Activated CD4-positive, alpha-beta memory T cell treated with anti-CD3 and anti-CD28 coated beads for 36 hours (primary cell): ENCODE measurements at places on chromosomes 12 and 14. TPM values are rescaled to one million over a fixed set of nuclear protein-coding genes. Genes with fewer than 3 reads are reported as not detected.

DNA sequence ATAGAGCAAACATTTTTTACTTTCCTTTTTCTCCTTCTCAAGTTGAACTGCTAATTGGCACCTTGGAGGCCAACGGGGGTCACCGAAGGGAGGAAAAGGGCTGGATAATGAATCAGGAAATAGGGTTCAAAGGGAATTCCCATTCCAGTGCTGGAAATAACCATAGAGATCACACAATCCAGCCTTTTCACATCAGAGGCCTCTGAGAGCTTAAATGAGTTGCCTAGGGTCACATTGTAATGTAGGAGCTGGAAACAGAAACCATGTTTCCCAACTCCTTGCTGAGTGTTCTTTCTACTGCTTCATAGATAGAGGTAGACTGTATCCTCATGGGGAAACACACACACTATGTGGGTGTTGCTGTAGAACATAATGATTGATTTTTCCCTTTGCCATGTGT is 60.6 kb upstream of the DDHD1 start:
- no peaks in the 10 kb centered on the region for H3K27me3 ChIP-seq
- H3K36me3 ChIP-seq = no peaks in the 10 kb centered on the region
- no peak for DNase-seq

DNA sequence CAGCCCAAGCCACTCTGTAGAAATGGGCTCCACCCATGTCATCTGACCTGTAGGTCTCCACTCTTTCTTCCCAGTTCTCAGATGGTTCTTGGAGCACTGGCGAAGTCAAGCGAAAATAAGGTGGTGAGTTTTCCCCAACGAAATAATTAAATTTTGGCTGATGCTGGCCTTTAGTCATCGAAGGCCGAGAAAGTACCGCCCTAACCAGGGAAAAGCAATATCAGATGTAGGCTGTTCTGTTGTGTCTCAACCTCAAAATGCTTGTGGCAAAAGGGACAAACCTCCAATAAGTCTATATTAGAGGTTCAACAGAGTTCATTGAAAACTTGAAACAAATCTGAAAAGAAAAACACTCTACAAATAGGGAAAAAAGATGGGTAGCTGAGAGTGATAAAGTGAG is 48.6 kb upstream of the BCAT1 start:
- H3K4me3 ChIP-seq = no peak overlapping the region
- peaks cover 27% of the 10 kb centered on the region for H3K4me1 ChIP-seq
- no peak overlapping the region for H3K27ac ChIP-seq

DNA sequence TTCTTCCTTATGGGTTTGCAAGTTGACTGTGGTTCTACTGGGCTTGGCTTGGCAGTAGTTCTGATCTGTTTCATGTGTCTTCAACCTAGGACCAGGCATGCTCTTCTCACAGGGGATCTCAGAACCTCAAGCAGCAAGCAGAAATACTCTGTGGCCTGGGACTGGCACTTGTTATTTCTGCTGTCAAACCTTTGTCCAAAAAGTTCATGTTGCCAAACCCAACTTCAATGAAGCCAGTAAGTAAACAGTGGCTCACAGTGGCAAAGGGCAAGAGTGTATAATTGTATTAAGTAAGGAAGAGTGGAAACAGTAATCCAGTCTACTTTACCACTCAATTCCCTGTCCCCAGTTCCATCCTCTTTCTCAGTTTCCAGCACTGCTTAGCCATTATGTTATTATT is 15.7 kb upstream of the HMGA2 start:
- no peak overlapping the region for H3K27ac ChIP-seq
- H3K36me3 ChIP-seq = no peaks in the 10 kb centered on the region
- DNase-seq = no peak
- no peak overlapping the region for H3K4me3 ChIP-seq
- peaks cover 14% of the 10 kb centered on the region for H3K27me3 ChIP-seq

GRCh38 chr14:31371646-31372045 is 48.7 kb downstream of the HEATR5A start:
- DNase-seq = no peak
- H3K27me3 ChIP-seq = no peaks in the 10 kb centered on the region
- H3K36me3 ChIP-seq = peaks cover 6% of the 10 kb centered on the region
- H3K4me3 ChIP-seq = no peak overlapping the region

NXPH4 gene
- 0.24 TPM for total RNA-seq

GRCh38 chr12:111761706-111762105 is 5.0 kb upstream of the ALDH2 start:
- H3K4me1 ChIP-seq = peaks cover 4% of the 10 kb centered on the region
- no peak overlapping the region for H3K27ac ChIP-seq
- no peak overlapping the region for H3K4me3 ChIP-seq
- peaks cover 2% of the 10 kb centered on the region for H3K36me3 ChIP-seq
- peaks cover 36% of the 10 kb centered on the region for H3K27me3 ChIP-seq
- DNase-seq = no peak

DNA sequence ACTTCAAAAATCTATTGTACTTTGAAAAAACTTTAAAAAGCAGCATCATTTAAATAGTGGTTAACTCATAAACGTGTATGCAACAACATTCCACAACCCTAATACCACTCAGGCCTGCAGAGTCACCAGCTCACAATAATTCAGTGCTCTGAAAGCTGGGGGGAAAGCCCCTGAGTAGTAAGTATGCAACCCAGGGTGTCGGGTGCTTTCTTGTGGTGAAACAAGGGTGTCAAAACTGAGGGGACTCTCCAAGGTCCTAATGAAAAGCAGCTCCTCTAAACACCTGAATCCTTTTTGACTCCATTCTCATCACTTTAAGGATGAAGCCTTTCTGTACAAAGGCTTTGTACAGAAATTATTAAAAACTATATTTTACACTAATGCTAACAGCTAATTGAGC is 33.7 kb downstream of the FGFR1OP2 start:
- no peaks in the 10 kb centered on the region for H3K27me3 ChIP-seq
- H3K4me1 ChIP-seq = peaks cover 24% of the 10 kb centered on the region
- H3K4me3 ChIP-seq = no peak overlapping the region

DNA sequence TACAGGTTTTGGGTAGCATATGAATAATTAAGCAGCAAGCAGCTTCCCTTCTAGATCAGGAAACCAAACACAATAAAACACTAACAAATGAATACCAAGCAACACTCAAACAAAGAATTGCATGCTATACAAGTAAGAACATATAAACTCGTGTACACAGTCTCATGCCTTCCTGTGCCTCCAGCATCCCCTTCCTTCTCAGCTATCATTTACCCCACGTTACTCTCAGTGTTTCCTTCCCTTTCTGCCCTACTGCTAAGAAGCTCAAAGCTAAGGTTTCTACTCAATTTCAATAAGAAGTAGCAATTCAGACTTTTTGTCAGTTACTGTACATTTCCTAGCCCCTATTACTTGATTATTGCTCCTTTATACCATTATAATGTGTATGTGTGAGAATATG is 81.0 kb downstream of the DUSP16 start:
- DNase-seq = peak; percentile 56
- no peaks in the 10 kb centered on the region for H3K27me3 ChIP-seq
- H3K27ac ChIP-seq = peak overlapping the region; percentile 99
- peaks cover 73% of the 10 kb centered on the region for H3K36me3 ChIP-seq

GRCh38 chr12:8045952-8046944 is 13.7 kb downstream of the FOXJ2 start:
- peak; percentile 88 for DNase-seq
- no peaks in the 10 kb centered on the region for H3K27me3 ChIP-seq
- peak overlapping the region; percentile 45 for H3K27ac ChIP-seq
- peaks cover 50% of the 10 kb centered on the region for H3K36me3 ChIP-seq
- H3K4me1 ChIP-seq = peaks cover 18% of the 10 kb centered on the region

- peak overlapping the region; percentile 59 for H3K27ac ChIP-seq
- no peak overlapping the region for H3K4me3 ChIP-seq
- no peaks in the 10 kb centered on the region for H3K27me3 ChIP-seq
- peaks cover 54% of the 10 kb centered on the region for H3K4me1 ChIP-seq
- H3K36me3 ChIP-seq = peaks cover 31% of the 10 kb centered on the region
These were observed 5.5 kb downstream of the ERP29 start for GRCh38 chr12:112018571-112019237.

GRCh38 chr14:83416476-83416875 is 1882.8 kb upstream of the SEL1L start:
- no peak overlapping the region for H3K27ac ChIP-seq
- H3K36me3 ChIP-seq = no peaks in the 10 kb centered on the region
- no peak for DNase-seq

GRCh38 chr12:30824311-30824710 is 69.6 kb upstream of the CAPRIN2 start:
- no peaks in the 10 kb centered on the region for H3K36me3 ChIP-seq
- no peak overlapping the region for H3K27ac ChIP-seq
- peaks cover 15% of the 10 kb centered on the region for H3K4me1 ChIP-seq
- DNase-seq = no peak
- no peak overlapping the region for H3K4me3 ChIP-seq

DNA sequence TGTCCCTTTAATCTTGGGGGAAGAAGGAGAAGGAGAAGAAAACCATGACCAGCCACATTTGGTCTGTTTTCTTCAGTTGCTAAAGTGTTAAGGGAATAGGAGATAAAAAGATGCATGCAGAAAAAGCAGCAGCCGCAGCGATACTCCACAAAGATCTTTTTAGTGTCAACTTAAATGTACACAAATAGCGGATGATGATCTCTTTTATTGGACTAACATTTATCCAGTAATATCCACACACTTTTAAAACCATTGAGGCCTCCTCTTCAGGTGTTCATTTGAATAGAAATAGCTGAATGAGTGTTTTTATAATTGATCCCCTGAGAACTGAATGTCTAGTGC is 83.5 kb downstream of the PAPOLA start:
- no peak overlapping the region for H3K27ac ChIP-seq
- no peak for DNase-seq
- no peaks in the 10 kb centered on the region for H3K36me3 ChIP-seq
- H3K27me3 ChIP-seq = peaks cover 15% of the 10 kb centered on the region
- no peak overlapping the region for H3K4me3 ChIP-seq
- H3K4me1 ChIP-seq = no peaks in the 10 kb centered on the region

AQP2 gene
- not detected for total RNA-seq

GRCh38 chr14:21185491-21185890 is 29.6 kb upstream of the OR5AU1 start:
- no peaks in the 10 kb centered on the region for H3K4me1 ChIP-seq
- no peak for DNase-seq
- H3K36me3 ChIP-seq = peaks cover 2% of the 10 kb centered on the region

ABCC9 gene
- not detected for total RNA-seq

GRCh38 chr14:74843653-74844052 is 32.3 kb downstream of the PROX2 start:
- H3K4me1 ChIP-seq = peaks cover 34% of the 10 kb centered on the region
- H3K36me3 ChIP-seq = peaks cover 12% of the 10 kb centered on the region
- no peaks in the 10 kb centered on the region for H3K27me3 ChIP-seq

KIF26A gene
- 0.29 TPM for total RNA-seq

LIN7A gene
- not detected for total RNA-seq

GRCh38 chr12:91604897-91605296 is 422.3 kb upstream of the DCN start:
- no peak overlapping the region for H3K27ac ChIP-seq
- DNase-seq = no peak
- no peaks in the 10 kb centered on the region for H3K36me3 ChIP-seq
- peaks cover 5% of the 10 kb centered on the region for H3K4me1 ChIP-seq
- no peaks in the 10 kb centered on the region for H3K27me3 ChIP-seq

DNA sequence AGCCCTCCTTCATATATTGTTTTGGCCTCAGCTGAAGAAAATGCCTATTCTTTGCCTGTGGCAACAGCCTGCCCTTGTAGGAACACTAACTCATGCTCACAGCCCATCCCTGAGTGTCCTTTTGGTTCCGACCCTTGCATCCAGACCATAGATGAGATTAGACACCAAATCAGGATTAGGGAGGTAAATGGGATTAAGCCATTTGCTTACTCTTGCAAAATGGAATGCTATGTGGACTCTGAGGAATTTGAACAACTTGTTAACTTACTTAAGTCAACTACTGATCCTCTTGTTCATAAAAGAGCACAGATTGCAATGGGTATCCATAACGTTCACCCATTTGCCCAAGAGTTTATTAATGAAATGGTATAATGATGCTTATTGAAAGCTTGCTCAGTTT is 27.3 kb downstream of the TSHR start:
- no peak overlapping the region for H3K27ac ChIP-seq
- H3K36me3 ChIP-seq = no peaks in the 10 kb centered on the region
- H3K4me1 ChIP-seq = peaks cover 11% of the 10 kb centered on the region
- H3K4me3 ChIP-seq = no peak overlapping the region
- no peak for DNase-seq

DNA sequence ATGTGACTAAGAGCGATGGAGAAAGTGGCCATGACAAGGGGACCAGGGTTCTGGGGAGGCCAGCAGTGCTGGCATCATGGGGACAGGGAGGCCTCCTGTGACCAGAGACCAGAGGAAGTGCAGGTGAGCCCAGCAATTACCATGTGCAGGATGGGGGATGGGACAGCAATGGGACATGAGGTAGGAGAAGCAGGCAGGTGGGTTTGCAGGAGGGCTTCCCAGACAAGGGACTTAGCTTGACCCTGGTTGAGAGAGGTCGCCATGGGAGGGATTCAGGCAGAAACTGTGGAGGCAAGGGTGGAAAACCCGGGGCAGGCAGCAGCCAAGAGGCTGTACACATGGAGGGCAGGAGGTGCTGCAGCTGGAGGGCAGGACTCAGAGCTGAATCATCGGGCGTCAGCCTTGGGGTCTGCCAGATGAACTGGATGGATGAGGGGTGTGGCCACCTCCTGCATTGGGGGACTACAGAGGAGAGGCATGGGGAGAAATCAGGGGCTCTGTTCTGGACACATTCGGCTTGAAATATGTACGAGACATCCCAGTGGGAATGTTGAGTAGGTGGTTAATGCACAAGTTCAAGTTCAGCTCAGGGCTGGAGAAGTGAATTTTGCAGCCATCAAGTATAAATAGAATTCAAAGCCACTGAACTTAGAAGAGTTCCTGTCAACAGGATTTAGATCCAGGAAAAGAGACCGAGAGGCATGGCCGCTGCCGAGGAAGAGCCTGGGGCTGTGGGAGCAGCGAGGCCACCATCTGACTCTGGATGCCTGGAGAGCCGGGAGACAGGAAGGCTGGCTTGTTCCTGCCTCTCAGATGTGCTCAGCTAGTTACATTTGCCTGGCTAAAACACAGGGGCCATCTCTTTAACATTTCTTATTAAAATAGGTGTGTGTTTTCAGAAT is 36.6 kb downstream of the SFSWAP start:
- H3K4me1 ChIP-seq = peaks cover 2% of the 10 kb centered on the region
- H3K27ac ChIP-seq = no peak overlapping the region
- DNase-seq = no peak

DNA sequence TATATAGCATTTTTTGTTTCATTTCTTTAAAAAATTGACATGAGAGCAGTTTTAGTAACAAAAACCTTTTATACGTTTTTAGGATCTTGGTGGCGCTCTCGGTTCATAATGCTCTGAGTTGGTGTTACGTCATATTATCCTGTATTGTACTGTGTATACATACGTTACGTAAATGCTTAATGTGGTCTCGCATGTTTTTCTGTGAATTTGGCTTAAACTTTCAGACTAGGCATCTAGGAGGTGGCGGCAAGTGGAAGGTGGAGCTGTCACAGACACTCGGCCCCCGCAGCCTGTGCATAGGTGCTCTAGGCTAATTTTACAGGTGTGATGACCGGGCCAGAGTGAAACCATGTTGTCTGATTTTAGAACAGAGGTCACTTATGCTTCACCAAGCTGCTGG is 60.0 kb downstream of the PPP2R5C start:
- H3K27me3 ChIP-seq = no peaks in the 10 kb centered on the region
- peaks cover 82% of the 10 kb centered on the region for H3K4me1 ChIP-seq
- H3K36me3 ChIP-seq = peaks cover 57% of the 10 kb centered on the region

- no peak overlapping the region for H3K27ac ChIP-seq
- DNase-seq = no peak
- no peaks in the 10 kb centered on the region for H3K4me1 ChIP-seq
- no peak overlapping the region for H3K4me3 ChIP-seq
- H3K27me3 ChIP-seq = no peaks in the 10 kb centered on the region
- no peaks in the 10 kb centered on the region for H3K36me3 ChIP-seq
These were observed 240.8 kb downstream of the DACT1 start for GRCh38 chr14:58878439-58879139.
